Activated CD4-positive, CD25-positive, alpha-beta regulatory T cell treated with anti-CD3 and anti-CD28 coated beads, Interleukin-2, amount 50 U/mL, for 16 hours (primary cell): ENCODE measurements at places on chromosomes 4 and X.

DNA sequence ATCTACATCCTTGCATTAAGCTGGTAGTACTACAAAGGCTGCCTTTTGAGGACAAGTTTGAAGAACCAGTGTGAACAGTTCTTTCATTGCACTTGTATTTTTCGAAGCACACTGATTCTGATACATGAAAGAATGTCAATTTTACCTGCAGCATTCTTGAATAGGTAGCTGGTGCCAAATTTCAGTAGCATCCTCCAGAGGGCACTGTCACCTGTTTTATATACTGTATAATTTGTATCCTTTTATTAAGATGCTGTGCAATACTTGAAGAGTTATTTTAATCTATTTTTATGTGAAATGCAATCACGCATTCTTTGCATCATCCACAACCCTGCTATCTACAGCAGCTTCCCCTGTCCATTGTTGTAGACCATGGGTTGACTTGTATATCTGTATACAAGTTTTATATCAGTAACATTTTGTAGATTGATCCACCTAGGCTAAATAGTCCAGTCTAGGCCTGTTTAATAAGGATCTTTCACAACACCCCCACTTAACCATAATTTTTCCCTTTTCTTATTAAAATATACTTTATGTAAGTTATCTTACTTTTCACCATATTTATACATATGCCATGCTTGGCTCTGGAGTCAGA lies 325.7 kb downstream of the PCDH7 start:
- no peak for DNase-seq

DNA sequence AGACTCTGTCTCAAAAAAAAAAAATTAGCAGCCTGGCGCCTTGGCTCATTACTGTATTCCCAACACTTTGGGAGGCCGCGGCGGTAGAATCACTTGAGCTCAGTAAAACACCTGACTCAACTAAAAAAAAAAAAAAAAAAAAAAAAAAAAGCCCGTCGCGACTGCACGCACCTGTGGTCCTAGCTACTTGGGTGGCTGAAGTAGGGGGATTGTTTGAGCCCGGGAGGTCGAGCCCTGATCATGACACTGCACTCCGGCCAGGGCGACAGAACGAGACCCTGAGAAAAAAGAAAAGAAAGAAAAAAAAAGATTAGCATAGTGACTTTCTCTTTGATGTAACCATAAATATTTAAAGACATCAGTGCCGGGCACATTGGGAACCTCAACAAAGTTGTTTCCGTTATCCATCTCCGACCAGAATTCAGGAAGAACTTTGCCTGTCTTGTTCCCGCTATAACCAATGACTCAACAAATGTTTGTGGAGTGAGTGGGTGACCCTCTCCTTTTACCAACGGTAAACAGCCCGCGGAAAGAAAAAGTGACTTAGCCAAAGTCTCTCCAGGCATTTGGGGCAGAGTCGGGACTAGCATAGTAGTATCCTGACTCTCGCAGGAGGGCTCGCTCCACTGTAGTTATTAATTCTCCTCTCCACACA lies 553 bp upstream of the MED28 start:
- no peak for DNase-seq

GRCh38 chr4:139779691-139780090 lies 114.1 kb downstream of the MGST2 start:
- no peak for DNase-seq

GRCh38 chrX:45709381-45709780 lies 508.7 kb upstream of the DIPK2B start:
- DNase-seq, result no peak

DNA sequence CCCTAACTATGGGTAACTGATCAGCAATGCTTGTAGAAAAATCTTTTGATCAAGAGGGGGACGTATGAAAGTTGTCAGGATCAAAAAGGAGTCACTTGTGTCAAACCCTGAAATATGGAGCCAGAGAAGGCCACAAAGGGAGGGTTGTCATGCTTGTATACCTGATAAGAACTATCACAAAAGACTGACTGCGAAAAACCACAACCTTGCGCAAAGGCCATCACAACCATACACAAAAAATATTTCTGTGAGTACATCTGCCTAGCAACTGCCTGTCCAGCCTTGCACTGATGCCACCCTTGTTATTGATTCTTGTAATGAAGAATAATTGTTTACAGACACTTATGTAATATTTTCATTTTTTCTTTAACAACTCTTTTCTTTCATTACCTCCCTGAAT lies 22.8 kb upstream of the EIF4E start:
- DNase-seq, result no peak

GRCh38 chr4:95293014-95293413 lies 255.8 kb downstream of the UNC5C start:
- no peak for DNase-seq

- no peak for DNase-seq
Measured at GRCh38 chr4:75950213-75950815, 9.5 kb upstream of the NAAA start.

- DNase-seq, result no peak
Measured at GRCh38 chrX:21374994-21375707, 933 bp downstream of the CNKSR2 start.

DNA sequence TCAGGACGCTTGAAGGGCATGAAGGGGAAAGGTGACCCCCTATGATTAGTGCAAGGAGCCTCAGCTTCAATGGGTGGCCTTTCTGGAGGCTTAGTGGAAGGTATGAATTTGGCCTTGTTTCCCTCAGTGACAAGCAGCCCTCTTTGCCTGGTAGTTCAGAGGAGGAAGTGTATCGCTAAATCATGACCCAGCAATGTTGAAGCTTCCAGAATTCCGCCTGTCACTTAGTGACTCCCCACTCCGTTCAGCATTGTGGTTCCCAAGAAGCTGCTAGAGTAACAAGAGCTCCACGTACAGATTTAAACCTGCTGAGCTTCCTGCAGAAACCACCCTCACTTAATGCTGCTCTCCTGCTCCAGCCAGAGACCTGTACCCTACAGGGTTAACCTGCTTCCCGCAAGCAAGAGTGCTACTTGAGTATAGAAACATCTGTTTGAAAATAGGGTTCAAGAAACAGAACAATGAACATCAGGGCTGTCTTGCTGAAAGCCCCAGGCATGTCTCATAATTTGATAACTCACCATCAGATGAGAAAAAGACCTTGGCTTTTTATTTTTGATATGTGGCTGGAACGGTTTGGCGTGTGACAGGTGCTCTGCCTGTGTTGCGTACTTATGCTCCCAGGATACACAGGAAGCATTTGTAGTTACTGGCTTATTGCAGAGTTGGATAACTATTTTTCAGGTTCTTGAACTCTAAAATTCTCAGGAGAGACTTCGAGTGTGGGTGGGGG lies 105.2 kb downstream of the UCHL1 start:
- no peak for DNase-seq

DNA sequence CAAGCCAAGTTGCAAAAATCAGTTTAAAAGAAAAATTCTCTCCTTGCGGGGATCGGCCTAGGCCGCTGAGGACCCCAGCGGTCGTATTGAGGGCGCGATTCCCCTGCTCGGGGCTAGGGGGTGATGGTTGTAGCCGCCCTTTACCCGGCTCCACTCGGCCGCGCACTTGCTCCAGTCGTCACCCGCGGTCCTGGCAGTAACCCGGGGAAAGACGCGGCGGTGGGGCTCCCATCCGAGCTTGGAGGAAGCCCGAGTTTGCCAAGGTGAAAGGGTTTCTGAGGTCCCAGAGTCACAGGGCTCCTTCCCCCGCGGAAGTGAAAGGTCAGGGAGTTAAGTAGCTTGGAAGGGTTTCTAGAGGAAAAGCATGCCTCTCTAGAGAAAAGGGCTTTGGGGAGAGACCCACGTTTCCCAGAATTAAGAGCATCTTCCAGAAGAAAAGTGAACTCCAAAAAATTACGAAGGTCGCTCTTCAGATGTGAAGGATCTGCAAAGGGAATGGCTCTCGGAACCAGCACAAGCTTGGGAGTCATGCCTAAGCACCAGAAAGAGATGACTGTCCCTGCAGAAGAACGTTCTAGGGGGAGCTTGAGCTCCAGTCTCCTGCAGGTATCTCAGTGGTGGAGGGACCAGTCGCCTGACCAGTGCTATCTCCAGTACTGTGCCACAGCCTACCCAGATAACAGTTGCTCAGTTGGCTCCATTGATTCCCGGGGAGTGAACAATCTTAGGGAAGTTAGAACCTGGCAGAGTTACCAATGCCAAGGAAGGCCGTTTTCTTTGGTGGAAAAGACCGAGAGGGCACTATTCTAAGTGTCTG lies 875 bp downstream of the LAP3 start:
- no peak for DNase-seq

DNA sequence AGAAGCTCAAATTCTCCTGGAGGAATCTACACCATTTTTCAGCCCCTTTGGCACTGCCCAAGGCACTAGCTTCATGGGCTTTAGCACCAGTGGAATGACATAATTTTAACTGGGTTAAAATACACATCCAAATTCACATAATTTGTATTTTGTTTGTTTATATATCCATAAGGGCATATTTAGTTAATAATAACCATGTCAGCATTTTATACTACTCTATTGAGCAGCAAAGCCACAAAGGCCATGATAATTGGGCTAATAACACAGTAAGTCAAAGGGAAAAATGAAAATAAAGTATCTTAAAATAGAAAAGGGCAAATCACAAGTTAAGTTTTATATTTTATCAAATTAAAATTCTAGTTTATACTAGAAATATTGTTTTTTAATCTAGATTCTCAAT lies 262.7 kb upstream of the TACR3 start:
- no peak for DNase-seq

DNA sequence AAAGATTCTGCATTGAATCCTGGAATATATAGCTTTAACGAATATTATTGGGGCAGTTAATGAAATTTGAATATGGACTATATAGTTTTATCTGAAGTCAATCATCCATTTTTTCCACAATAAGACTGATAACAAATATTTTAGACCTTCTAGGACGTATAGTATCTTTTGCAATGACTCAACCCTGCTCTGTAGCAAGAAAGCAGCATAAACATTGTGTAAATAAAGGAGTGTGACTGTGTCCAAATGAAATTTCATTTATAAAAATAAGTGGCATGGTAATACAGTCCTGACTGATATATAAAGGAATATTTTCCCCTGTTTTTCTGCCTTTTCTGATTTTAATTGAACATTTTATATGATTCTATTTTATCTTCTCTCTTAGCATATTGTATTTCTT lies 947.7 kb upstream of the SLIT2 start:
- no peak for DNase-seq

DNA sequence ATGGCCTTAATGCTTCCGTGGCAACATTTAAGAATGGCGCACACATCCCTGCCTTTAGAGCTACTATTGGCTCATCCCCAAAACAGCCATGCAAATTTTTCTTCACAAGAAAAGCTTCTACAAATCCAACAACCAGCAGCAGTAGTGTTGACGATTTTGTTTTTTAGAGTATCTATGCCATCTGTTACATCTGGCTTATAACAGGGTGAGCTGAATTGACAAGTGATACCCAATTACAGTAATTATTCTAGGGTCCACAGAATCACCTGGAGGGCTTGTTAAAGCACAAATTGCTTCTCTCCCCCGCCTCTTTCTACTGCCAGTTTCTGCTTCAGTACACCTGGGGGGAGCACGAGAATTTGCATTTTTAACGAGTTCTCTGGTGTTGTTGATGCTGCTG lies 34.1 kb downstream of the DCHS2 start:
- DNase-seq, result no peak

- DNase-seq, result no peak
Measured at GRCh38 chrX:43239356-43239755, 416.7 kb upstream of the MAOA start.

DNA sequence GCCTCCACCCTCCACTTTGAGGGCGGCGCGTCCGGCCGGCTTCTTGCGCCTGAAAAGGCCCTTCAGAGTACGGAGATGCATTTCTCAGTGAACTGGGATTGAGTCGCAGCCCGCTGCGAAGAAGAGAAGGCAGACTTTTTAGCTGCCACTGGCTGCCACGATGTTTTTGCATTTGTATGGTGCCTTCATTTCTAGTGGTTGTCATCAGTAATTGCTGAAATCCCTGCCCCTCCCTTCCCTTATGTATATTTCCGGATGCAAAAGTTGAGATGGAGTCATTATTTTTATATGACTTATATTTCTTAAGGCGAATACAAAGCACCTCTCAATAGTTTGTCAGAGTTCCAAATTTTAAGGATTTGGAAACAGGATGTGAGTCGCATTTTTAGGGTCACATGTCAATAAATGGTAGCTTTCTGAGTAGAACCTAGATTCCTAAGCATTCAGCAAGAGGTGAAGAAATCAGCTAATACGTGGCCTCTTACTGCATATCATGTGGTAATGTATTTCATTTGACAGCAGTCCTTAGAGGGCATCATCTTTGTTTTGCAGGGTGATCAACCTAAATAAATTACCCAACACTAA lies 658 bp downstream of the ATP6AP2 start:
- no peak for DNase-seq
